ENCODE measurements at places on chromosomes 3 and 15.

GRCh38 chr3:195909644-195910498, 1.5 kb upstream of the TNK2 start:
- DNase-seq, result peak; percentile 91

GRCh38 chr3:100875239-100875638, 118.0 kb downstream of the ABI3BP start:
- DNase-seq, result no peak

GRCh38 chr3:31043184-31043819, 148.8 kb upstream of the GADL1 start:
- DNase-seq, result no peak

- DNase-seq, result no peak
Measured at GRCh38 chr3:115099986-115100571, 47.0 kb downstream of the ZBTB20 start.

DNA sequence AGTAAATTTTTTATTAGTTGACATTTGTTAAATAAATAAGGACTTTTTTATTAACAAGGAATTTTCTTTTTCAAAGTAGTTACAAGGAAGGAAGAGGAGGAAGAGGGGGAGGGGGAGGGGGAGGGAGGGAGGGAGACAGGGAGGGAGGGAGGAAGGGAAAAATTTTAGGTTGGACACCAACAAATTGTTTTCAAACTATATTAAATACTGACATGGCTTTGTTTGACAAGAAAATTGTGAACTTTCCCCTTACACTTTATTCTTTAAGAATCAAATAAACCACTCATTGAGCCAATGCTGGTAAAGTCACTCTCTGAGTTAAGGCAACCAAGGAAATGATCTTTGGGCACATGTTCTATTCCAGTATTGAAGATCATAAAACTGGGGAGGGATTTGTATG, 115.7 kb upstream of the PPP2R3A start:
- no peak for DNase-seq

- DNase-seq, result no peak
Measured at GRCh38 chr3:160134454-160134853, 90.8 kb upstream of the C3orf80 start.

DNA sequence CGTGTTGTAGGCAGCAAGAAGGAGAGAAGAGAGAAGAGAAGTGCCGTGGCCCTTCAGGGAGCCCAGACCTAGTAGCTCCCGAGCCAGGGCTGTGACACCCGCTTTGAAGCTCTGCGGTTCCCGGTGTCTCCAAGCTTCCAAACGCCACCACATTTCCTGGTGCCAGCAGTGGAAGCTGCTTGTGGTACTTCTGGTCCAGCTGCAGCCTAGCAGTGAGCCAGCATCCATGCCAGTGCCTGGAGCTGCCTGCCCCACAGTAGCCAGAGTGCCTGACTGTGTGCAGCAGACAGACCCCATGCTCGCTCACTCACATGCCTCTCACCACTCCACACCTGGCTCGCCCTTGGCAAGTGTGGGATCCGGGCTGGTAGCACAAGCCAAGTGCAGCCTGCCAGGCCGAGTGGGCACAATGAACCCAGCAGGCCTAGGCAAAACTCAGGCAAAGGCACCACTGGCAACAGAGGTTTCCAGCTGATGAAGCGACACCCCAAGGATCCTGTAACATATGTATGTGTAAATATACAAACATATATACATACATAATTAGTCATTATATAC, 85.8 kb downstream of the SERPINI1 start:
- DNase-seq, result no peak

DNA sequence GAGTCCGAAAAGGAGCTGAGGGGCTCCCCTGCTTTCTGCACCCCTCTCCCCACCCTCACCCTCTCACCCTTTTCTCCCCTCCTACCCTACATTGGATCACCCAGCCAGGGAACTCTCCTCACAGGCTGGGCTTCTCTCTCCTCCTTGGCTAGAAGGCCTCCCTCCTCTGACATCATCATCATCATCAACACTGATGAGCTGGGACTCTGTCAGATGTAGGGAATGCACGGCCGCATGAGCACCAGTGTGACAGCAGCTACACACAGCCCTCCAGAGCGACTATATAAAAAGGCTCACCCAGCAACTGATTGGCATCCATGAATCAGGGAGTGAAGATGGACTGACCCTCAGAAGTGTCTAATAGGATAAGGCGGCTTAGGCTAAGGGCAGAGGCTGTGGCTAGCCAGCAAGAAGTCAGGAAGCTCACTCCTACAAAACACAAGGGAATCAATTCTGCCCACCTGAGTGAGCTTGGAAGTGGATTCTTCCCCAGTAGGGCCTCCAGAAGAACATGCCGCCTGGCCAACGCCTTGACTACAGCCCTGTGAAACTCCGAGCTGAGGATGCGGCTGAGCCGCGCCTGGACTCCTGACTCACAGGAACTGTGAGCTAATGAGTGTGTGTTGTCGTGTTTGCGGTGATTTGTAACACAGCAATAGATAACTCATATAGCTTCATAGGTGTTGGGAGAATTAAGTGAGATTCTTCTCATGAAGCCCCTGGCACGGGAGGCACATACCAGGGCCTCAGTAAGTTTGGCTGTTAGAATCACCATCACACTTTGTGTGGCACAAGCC, 147.6 kb downstream of the FAM43A start:
- no peak for DNase-seq

DNA sequence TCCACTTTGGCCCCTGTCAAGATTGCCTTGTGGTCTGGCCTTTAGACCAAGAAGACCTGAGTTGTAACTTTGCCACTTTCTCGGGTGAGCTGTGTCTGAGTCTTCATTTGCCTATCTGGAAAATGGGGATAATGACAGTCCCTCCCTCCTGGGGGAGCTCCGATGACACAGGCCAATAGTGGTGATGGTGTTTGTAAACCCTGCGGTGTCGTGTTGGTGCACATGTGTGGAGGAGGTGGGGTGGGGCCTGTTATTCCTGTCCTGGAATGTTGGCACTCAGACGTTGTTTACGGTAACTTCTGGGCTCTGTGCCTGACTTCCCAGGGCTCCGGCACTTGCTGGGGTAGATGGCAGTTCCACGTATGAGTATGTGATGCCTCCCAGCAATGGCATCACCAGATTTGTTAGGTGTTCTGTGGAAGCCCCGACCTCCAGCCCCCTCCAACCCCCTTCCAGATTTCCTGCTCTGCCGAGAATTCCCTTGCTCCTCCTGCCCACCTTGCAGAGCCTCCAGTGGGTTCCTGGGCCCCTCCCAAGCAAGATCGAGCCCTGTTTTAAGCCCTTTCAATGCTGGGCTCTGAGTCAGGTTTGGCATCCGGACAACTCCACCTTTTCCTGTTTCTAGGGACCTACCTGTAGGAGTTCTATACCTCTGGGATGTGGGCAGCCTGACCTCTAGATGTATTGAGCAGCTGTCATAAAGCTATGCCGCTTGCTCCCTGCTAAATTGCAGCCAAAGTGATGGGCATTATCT, 31.4 kb downstream of the HRH1 start:
- no peak for DNase-seq

- no peak for DNase-seq
Measured at GRCh38 chr15:52822475-52822874, 32.3 kb upstream of the ONECUT1 start.

GRCh38 chr15:26128611-26129140, 265.5 kb upstream of the ATP10A start:
- DNase-seq, result no peak

DNA sequence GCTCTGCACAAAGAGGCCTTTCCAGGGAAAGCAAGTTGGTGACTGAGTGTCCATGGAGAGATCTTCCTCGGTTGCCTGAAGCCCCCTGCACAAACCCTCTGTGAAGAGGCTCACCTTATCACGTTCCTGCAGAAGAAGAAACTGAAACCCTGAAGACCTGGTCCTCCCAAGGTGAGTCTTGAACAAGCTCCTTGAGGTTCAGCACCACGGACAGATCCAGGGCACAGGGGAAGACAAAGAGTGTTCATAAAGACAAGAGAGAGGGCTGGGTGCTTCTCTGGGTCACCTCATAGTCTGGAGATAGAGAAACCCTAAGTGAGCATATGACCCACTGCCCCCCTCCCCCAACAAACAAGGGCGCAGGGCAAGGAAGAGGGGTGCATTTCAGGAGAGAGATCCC, 21.7 kb upstream of the TBC1D21 start:
- peak; percentile 21 for DNase-seq

DNA sequence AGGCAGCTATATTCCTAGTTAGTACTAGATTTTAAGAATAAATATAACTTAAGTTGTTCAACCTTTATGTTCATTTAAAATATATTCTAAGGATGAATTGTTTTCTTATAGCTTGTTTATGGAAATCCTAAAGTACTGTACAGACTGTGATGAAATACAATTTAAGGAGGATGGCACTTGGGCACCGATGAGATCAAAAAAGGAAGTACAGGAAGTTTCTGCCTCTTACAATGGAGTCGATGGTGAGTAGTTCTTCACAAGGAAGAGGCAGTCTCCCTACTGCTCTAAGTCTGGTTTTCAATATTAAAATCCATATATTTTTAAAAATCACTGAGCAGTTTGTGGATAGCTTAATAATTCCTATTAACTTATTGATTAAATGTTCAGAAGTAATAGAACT, 29.6 kb downstream of the CALML4 start:
- DNase-seq, result no peak

DNA sequence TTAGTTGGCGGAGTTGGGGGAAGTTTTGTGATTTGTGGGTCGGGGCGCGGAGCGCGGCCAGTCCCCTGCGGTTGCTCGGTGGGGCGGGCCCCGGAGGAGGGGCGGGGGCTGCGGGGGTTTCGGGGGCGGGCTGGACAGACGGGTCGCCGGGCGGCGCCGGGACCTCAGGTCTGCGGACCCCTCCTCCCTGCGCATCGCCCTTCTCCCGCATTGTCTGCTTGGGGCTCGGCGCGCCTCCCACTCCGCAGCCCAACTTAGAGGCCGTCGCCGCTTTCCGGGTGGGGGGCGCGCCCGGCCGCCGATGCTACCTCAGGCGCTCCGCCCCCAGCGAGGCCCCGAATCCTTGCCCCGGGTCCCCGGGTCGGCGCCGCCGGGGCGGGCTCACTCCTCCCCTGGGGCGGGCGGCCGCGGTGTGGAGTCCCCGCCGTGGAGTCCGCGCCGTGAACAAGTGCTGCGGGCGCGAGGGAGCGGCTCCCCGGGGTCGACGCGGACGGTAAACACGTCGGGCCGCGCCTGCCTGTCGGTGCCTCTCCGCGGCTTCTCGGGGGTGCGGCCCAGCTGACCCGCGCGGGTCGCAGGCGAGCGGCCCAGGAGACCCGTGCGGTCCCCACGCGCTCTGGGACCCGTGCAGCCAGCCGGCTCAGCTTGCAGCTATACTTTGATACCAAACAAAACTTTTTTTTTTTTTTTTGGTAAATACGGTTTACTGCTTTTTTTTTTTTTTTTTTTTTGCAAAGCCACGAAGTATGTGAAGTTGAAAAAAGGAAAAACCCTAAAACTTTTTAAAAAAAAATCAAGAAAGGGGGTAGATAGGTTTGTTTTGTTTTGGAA, 624 bp downstream of the AKAP13 start:
- peak; percentile 51 for DNase-seq

GRCh38 chr3:105829229-105829628, 39.6 kb downstream of the CBLB start:
- no peak for DNase-seq

- no peak for DNase-seq
Measured at GRCh38 chr3:127748754-127749327, 73.5 kb downstream of the MGLL start.

- no peak for DNase-seq
Measured at GRCh38 chr15:94834494-94834893, 603.1 kb downstream of the MCTP2 start.

- DNase-seq, result no peak
Measured at GRCh38 chr3:153767601-153768560, 353.3 kb upstream of the ARHGEF26 start.

- DNase-seq, result no peak
Measured at GRCh38 chr3:115961380-115961779, 338.1 kb downstream of the GAP43 start.

GRCh38 chr15:63104727-63105126, 16.9 kb upstream of the LACTB start:
- no peak for DNase-seq

DNA sequence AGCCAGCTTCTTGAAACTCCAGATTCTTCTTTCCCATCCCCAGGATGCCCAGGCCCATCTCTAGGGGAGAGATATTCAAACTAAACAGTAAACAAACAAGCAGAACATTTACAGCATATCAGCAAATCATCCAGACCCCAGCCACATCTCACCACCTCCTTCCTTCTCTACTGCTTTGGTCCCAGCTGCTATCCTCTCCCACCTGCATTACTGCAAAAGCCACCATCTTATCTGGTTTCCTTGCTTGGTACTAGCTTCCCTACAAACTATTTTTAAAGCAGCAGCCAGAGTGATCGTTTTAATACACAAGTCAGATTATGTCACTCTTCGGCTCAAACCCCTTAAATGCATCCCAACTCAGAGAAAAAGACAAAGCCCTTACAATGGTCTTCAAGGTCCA, 4.8 kb downstream of the LYSMD2 start:
- DNase-seq, result no peak

DNA sequence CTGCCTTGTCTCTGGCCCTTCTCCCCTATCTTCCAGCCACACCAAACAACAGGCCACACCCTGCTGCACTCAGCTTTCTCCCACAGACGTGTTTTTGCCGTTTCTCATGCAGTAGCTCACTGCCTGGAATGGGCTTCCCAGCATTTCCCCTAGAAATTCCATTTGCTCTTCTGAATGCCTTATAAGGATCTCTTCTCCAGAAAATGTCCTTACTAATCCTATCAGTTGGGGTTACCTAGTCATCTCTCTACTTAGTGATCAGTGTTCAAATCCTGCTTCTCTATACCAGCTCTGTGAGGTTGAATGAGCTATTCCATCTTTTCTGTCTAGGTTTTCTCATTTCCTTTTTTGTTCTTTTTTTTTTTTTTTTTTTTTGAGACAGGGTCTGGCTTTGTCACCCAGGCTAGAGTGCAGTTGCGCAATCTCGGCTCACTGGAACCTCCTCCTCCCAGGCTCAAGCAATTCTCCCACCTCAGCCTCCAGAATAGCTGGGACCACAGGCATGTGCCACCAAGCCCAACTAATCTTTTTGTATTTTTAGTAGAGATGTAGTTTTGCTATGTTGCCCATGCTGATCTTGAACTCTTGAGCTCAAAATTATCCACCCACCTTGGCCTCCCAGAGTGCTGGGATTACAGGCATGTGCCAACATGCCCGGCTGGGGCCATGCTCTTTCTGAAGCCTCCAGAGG, 98.2 kb upstream of the CHD2 start:
- no peak for DNase-seq

DNA sequence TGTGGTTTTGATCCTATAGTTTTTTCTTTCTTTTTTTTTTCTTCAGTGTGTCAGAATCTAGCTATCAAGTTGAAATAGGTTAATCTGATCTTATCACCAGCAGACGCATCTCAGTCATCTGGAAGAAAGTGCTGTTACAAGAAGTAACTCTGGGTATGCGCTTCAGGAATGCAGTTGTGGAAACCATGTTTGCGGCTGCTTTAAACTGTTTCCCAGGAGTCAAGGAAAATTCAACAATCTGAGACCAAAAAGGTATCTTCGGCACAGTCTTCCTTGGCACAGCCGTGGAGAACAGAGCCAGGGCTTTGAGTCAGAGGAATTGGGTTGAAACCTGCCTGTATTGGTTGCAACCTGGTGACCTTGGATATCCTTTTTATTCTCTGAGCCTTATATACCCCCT, 59.9 kb downstream of the CD47 start:
- DNase-seq, result no peak
